ENCODE measurements at places on chromosomes 1 and 21.
A peak's percentile ranks its signal among the peaks of the same experiment; 100 is the strongest.

- no peak for DNase-seq
Observed at GRCh38 chr1:52294580-52294979, 71.4 kb downstream of the CC2D1B start.

GRCh38 chr1:152796421-152796820 is at the start of gene LCE1D:
LCE1D (plus strand) TSS chr1:152796721; CDS start chr1:152797795, 1,074 bp downstream.
- no peak for DNase-seq

GRCh38 chr1:26127235-26128163 is 15.9 kb downstream of the PDIK1L start:
- DNase-seq = no peak

DNA sequence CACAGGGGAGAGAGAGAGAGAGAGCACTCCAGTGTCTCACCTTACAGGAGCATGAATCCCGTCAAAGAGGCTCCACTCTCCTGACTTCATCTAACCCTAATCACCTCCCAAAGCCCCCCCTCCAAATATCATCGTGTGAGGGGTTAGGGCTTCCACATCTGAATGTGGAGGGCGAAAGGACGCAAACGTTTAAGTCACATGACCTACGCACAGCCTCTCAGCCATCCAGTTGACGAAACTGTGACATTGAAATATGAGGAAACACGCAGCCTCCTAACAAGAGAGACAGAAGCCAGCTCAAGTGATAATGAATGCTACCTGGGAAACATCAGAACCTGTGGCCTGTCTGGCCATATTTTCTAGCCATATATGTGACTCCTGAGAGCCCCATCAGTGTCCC is 63.7 kb downstream of the MATN1 start:
- no peak for DNase-seq

GRCh38 chr1:43321331-43321891 is 16.2 kb upstream of the MPL start:
- no peak for DNase-seq

DNA sequence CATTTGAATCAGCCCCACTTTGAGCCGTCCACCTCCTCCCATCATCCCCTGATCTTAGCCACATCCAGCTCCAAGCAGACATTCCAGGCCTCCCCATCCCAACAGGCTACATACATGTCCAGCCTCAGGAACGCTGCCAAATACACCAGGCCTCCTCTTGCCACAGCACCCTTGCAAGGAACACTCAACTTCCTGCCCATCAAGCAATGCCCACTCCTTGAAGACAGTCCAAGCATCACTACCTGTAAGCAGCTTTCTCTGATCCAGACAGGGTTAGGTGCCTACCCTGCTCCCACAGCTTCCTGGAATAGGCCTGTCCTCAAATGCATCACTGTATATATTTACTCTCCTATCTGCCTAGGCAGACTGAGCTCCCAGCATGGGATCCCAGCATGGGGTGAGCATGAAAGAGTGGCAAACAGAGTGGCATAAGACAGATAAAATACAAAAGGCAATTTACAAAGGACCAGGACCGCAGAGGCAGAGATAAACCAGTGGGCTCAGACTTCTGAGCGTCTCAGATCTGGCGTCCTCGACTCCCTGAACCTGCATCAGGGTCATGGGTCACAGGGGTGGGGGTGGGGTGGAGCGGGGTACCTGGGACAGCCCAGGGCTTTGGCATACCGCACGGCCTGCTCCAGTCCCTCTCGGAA is 816 bp downstream of the HYI start:
- peak; percentile 31 for DNase-seq

- no peak for DNase-seq
Observed at GRCh38 chr21:38075833-38076587, 159.8 kb upstream of the KCNJ6 start.

DNA sequence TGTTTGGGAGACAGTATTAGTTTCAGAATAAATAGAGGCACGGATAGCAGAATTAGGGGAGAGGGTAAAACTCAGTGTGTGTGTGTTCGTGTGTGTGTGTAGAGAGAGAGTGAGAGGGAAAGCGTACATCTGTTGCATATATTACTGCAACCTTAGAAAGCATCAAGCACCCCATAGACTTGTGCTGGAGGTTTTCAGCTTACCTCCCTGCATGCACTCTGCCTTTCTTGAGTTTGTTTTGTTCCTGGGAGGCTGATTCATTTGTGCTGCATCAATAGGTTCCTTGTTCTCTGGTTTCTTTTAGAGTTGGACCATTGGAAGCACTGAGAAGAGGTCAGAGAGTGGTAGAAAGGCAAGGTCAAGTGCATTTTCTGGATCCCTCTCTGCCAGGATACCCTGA is 104.4 kb upstream of the KCNK1 start:
- DNase-seq = no peak

DNA sequence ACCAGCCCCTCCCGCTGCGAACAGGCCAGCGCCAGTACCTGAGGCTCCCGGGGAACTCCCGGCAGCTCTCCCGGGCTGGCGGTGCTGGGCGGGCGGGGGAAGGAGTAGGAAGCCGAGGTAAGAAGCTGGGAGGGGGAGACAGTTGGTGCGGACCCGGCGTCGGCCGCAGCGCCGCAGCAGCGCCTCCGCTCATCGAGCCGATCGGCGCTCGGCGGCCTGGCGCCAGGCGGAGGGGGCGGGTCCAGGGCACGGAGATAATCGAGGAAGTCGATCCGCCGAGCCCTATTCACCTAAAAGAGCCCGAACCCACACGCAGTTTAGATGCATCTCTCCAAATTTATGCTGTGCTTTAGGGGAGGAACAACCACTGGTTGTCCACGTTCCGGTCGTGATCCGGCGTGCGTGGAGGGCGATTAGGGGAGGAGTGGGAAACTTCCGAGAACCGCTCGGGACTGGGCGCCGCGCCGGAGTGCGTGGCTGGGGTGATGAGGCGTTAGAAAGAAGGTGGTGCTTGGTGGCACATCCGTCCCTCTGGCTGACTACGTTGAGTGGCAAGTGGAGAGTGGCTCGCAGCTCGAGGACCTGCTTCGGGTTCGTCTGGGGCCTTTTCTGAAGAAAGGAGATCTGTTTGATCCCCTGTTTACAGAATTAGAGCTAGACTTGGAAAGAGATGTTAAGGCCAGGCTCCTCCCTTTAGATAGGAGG is at the start of gene VAMP4:
VAMP4 (minus strand) TSS at position 194 of the 705 bp plus-strand sequence. CDS start 3,651 bp downstream, outside the sequence.
- DNase-seq = peak; percentile 61
